ENCODE measurements at places on chromosomes 7 and 10. TPM values are rescaled to one million over a fixed set of nuclear protein-coding genes. Genes with fewer than 3 reads are reported as not detected.

MYOF gene
- 227 TPM for total RNA-seq

TCAF2 gene
- total RNA-seq = 0.30 TPM

TMEM229A gene
- not detected for total RNA-seq

VPS37D gene
- total RNA-seq = 5.5 TPM

SEMA3D gene
- total RNA-seq = 0.05 TPM

PTF1A gene
- total RNA-seq = not detected

FAM20C gene
- total RNA-seq = 37.6 TPM

RBAK gene
- total RNA-seq = 7.1 TPM

SDK1 gene
- 0.46 TPM for total RNA-seq

AGBL3 gene
- 1.3 TPM for total RNA-seq

PODXL gene
- 75.5 TPM for total RNA-seq

All from A549 treated with DMSO at 1 μM for 4 hours (cell line).